Left hindlimb (tissue), 1 donor: ENCODE measurements at places on chromosomes 4 and X.

DNA sequence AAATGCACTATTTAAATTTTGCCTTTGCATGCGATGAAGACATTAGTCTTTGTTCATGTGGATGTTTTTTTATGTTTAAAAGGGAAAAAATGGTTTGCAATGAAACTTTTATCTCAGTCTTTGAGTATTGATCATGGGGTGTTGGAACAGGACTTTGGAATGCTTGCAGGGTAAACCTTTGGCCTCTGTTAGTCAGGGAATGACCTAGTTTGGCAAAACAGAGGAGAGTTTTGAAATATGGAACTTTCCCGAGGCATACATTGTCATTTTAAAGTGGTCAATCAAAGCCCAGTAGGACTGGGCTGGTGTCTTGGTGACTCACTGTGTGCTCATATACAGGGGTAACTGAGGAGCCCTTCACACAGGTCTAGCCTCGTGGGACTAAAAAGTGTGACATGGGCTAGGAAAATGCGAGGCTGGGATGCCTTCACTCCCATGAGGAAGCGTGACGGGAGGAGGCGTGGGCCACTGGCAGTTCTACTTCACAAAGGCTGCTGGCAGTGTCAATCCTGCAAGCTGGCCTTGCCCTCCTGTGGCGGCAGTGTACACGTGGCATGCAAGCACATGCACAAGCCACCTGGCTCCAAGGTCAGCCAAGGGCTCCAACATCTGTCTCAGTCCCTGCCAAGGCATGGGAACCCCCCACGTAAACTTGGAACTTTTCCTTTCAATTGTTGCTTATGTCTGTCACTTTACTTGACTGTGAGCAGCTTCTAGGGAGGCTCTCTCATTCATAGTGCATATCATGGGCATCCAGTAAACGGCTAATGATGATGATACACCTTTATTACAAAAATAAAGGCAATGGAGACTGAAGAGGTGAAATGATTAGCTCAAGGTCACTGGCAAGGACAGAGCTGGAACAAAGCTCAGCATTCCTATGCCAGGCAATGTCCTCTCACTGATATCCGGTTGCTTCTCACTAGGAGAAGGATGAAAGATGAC, 5.2 kb upstream of the F11 start:
- no peak for DNase-seq

GRCh38 chrX:23786268-23786815, 3.4 kb downstream of the SAT1 start:
- DNase-seq, result no peak

GRCh38 chr4:57039345-57039744, 60.6 kb downstream of the POLR2B start:
- DNase-seq, result no peak

- no peak for DNase-seq
These were observed 34.3 kb downstream of the HMX1 start for GRCh38 chr4:8837181-8837841.

- DNase-seq, result no peak
These were observed 206.1 kb upstream of the KLF8 start for GRCh38 chrX:56025872-56026571.

- DNase-seq, result no peak
These were observed 16.6 kb upstream of the KDM5C start for GRCh38 chrX:53241558-53241957.

DNA sequence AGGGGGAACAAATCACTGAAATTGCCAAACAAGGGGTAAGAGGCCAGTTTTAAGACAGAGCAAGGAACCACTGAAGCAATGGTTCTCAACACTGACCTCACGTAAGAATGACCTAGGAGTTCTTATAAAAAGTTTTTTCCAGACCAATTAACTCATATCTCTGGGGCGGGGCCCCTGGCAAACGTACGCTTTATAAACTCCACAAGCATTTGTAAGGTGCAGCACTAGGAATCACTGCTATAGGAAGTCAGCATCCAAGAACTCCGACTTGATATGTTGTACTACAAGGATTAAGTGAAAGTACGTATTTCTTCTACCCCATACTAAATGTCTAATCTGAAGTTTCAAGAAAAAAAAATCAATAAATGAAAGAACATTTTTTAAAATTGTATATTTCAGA, 269.9 kb downstream of the RCHY1 start:
- DNase-seq, result no peak

GRCh38 chr4:101651778-101652177, 138.8 kb upstream of the BANK1 start:
- peak; percentile 40 for DNase-seq

DNA sequence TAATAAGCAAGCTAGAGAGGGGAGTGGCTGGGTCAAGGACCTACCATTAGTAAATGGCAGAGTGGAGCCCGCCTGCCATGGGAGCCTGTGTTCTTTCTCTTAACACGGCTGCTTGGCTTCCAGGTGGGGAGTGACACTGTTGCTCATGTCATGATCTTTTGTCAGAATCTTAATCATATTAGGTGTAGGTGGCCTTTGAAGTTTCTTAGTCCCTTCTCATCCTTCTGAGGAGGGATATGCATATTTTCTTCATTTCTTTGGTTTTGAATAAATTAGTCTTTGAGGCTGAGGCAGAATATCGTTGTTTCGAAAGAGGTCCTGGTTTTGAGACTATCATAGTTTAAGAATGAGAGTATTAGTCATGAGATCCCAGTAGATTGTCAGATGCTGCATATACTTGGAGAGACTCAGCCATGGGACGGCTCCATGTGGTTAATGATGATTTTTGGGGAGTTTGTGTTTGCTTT, 28.9 kb downstream of the SNX25 start:
- DNase-seq, result no peak

- DNase-seq, result peak; percentile 50
These were observed 43.2 kb downstream of the QDPR start for GRCh38 chr4:17468619-17469221.

DNA sequence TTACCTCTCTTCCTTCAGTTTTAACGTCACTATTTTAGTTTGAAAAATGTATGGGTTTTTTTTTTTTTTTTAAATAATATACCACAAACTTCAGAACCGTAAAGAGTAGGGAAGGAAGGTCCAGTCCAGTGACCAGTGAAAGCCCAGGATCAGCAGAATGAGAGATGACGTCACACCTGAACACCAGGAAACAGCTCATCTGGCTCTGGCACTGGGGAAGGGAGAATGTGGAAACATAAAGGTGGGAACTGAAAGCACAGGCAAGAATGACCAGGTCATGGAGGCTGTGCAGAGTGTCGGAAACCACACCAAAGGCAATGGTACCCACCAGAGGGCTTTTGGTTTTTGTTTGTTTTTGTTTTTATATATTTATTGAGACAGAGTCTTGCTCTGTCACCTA, 141.2 kb downstream of the DHX15 start:
- DNase-seq, result no peak

GRCh38 chr4:187128976-187129375, 405.3 kb upstream of the FAT1 start:
- DNase-seq, result no peak

GRCh38 chr4:120874792-120875774, 47.4 kb downstream of the PRDM5 start:
- DNase-seq, result no peak

DNA sequence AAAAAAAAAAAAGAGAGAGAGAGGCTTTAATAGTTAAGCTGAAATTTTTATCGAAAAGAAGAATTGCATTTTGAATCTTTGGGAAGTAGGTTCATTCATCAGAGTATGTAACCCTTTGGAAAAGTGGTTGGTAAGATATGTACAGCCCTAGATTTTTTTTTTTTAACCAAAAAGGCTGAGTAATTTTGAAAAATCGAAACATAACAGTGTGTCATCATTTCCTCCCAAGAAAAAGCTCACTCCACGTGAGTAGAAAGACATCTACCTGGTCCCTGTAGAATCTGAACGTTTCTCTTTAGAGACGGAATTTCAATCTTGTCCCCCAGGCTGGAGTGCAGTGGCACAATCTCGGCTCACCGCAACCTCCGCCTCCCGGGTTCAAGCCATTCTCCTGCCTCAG, 16.2 kb downstream of the SHOX start:
- no peak for DNase-seq

- no peak for DNase-seq
These were observed 20.0 kb upstream of the TMEM128 start for GRCh38 chr4:4267981-4268380.

- no peak for DNase-seq
These were observed 57.0 kb downstream of the PLAC1 start for GRCh38 chrX:134601240-134601765.

- no peak for DNase-seq
These were observed 139.2 kb upstream of the IRS4 start for GRCh38 chrX:108875548-108875947.

GRCh38 chrX:11111947-11112346, 815 bp downstream of the HCCS start:
- DNase-seq, result no peak

DNA sequence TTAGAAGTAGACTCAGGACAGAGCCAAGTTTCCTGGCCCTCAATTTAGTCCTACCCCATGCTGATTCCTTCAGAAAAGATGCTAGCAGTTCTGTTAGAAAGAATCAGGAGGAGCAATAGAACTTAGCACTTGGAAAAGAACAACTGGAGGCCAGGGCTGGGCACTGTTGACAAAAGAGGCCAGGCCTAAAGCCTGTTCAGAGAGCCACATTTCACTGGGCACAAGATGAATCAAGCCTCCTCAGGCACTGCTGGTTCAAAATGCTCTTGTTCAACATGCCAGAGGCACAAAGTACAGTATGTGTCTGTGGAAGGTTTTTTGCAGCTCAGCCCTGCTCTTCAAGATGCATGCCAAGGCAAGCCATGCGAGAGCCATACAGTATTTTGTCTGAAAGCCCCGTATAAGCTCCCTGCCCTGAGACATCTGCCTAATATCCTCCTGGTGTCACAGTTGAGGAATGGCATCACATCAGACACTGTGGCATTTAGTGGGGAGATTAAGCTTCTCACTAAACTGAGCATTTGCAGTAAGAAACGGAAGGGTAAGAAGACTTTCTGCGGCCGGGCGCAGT, 53.7 kb downstream of the RASL11B start:
- DNase-seq, result no peak

DNA sequence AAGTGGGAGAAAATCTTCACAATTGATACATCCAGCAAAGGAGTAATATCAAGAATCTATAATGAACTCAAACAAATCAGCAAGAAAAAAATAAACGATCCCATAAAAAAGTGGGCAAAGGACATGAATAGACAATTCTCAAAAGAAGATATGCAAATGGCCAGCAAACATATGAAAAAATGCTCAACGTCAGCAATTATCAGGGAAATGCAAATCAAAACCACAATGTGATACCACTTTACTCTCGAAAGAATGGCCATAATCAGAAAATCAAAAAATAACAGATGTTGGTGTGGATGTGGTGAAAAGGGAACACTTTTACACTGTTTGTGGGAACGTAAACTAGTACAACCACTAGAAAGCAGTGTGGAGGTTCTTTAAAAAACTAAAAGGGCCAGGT, 114.3 kb upstream of the CCSER1 start:
- no peak for DNase-seq

DNA sequence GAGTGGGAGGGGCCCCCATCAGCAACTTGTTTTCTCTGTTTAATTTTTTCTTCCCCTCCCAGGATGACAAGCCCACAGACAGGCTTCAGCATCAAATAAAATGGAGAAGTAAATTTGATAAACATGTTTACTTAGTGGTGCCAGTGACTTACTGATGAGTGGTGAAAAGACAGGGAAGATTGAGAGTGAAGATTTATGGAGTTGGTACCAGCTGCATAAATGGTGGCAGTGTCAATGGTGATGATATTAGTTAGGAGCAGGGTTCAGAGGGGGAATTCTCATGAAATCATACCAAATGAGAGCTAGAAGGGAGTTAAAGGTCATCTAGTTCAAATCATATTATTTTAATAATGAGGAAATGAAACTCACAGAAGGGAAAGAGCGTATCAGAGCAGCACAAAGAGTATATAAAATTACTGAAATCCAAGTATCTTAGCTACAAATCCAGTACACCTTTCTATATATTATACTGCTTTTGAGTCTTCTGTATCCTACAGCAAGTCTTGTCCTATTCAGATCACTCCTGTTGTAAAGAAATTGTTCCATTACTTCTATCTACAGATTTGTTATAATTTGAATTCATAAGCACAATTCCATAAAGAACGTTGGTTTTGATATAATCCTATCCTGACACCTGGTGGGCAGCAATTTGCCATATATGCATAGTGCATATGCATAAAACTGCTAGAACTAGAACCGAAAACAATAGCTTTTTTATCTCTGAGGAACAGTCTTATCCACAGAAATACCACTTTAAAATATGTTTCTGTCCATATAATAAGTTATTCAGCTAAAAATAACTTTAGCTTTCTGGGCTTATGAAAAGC, 5.0 kb downstream of the P2RY10 start:
- no peak for DNase-seq

- no peak for DNase-seq
These were observed 19.7 kb downstream of the TRIM2 start for GRCh38 chr4:153223930-153224329.

DNA sequence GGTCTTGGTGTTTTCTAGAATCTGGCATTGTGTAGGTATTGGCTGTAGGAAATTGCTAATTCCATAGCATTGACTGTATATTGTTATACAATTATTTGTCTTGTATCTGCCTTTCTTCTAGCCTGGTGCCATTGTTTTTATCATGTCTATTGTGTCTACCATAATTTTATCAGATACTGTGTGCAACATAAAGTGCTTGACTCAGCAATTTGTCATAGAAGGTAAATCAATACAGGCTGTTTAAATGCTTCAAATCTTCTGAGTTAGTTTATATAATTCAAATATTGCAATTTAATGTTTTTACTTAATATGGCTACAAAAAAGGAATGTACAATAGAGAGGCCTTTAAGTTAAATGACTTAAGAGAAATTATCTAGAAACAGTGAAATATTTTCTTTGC, 263.3 kb upstream of the UGT8 start:
- no peak for DNase-seq

- no peak for DNase-seq
These were observed 1.2 kb upstream of the CHRNA9 start for GRCh38 chr4:40333921-40334352.

GRCh38 chr4:169050284-169050683, 40.2 kb upstream of the CBR4 start:
- DNase-seq, result no peak

DNA sequence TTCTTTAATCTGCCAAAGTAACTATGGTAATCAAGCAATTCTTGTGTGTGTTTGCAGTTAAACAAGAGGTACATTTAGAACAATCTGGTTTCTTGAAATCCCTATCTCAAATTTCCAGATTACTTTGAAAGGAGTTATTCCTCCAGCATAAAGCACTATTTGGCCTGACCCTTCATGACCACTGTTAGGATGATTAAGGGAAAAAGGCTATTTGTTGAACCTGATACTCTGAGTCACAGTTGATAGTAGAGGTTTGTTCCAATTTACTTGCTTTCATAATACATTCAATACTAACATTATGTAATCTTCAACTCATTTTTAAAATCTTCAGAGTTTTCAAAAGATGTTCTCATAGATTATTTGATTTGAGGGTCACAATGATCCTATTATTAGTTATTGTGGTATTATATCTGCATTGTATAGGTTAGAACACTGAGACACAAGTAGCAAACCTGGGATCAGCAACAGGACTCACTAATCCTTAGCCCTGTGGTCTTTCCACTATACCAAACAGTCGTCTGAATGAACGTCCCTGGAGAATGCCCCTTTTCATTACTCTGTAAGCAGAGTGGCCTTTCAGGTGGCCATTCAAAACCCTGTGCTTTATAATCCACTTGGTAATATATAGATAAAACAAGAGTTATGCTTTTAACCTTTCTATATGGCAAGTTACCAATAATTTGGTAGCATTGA, 8.1 kb upstream of the NDST4 start:
- no peak for DNase-seq
